ENCODE measurements at places on chromosomes 16 and 17.
A peak's percentile ranks its signal among the peaks of the same experiment; 100 is the strongest.

DNA sequence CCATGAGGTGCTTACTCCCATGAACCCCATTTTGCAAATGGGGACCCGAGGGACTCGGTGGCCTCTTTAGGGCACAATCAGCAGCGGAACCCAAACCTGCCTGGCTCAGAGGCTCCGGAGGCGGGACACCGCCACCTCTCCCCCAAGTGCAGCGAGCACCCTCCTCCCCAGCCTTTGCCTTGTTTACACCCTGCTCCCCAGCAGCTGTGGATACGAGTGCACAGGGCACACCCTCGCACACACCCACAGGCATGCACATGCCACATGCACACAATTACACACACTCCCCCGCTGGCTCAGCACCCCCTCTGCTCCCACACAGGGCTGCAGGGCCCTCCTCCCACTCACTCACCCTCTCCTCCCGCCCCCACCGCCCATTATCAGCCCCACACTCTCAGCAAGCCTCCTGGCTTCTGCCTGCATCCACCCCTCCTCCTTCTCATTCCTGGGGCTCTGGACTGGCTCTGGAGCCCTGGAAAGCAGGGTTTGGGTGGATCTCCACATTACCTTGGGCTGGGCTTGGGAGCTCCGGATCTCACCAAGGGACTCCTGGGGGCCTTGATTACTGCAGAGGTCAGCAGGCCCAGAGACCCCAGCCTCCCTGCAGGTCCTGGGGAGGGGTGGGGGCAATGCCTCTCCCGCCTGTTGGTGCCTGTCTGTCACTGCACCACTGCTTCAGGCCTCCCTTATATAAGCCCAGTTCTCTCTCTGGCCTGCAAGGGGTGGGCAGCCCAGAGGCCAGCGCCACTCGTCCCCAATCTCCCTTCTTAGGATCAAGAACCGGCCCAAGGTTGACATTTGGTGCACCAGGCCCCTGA is 6.4 kb downstream of the PDK2 start:
- DNase-seq: peak; percentile 65

DNA sequence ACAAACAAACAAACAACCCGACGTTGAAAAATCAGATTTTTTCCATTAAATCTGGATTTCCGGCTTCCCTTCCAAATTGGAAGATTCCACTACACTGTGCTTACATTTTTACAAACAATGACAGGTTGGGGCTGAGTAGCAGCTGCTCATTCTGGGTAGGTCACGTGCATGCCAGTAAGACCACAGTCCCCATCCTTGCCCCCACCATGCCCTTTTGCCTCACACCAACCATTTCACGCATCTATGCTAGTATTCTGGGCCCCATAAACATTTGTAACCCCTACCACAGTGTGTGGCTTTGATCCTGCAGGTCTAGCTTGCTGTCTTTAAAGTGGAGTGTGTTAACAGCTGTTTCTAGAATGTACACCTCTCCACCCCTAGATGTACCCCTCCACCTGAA is 366.1 kb downstream of the XYLT1 start:
- no peak for DNase-seq

GRCh38 chr16:25750488-25751216 is 58.9 kb downstream of the HS3ST4 start:
- DNase-seq: no peak

- no peak for DNase-seq
Measured at GRCh38 chr17:48623583-48623982, 2.6 kb downstream of the HOXB9 start.

- DNase-seq: no peak
Measured at GRCh38 chr16:30533748-30534367, 800 bp downstream of the ZNF747 start.

- DNase-seq: no peak
Measured at GRCh38 chr16:57956270-57956808, 14.6 kb downstream of the CNGB1 start.

- no peak for DNase-seq
Measured at GRCh38 chr17:39605492-39606433, 2.0 kb downstream of the NEUROD2 start.

DNA sequence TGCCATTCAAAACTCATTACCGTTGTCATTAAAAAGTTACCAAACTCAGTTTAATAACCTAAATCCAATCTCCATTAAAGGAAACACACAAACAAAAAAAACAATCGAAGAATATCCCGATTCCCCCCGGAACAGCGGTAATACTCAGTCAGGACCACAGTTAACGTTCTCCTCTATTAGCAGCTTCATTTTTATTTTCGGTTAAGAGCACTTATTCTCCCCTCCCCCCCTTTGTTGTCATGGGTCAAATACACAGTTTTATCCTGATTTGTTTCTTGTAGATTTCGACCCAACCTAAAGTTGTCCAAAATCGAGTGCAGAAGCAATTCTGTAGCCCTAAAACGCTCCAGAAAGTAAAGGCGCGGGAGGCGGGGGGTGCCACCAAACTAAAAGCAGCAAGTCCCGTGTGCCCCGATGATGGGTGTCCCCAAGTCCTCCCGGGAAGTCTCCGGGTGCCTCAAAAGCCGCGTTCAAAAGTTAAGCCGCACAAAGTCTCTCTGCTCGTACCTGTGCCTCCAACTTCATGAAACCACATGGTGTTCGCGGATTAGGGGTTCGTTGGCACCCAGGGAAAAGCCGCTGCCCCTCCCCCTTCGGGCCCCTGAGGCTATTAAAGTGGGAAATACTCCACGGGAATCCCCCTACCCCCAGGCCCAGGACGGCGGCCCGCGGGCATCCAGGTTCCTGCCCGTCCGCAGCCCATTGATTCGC is 996 bp downstream of the SUMO2 start:
- DNase-seq: peak; percentile 33

GRCh38 chr17:14959106-14959648 is 305.9 kb downstream of the PMP22 start:
- no peak for DNase-seq

DNA sequence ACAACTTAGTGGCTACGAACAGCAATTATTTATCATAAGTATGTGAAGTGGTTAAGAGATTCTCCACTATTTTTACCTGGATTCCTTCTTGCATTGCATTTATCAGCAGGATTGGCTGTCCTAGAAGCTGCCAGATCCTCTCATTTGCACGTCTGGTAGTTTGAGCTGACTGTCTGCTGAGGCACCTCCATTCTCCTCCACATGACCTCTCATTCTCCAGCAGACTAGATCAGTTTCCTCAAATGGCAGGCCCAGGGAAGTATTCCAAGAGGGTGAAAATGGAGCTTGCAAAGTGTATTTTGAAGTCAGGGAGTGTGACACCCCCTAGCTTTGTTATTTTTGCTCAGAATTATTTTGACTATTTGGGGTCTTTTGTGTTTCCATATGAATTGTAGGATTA is 870.1 kb downstream of the CDH11 start:
- DNase-seq: no peak

All from psoas muscle (tissue), 8 donors.